ENCODE measurements at places on chromosomes 12 and 14.

DNA sequence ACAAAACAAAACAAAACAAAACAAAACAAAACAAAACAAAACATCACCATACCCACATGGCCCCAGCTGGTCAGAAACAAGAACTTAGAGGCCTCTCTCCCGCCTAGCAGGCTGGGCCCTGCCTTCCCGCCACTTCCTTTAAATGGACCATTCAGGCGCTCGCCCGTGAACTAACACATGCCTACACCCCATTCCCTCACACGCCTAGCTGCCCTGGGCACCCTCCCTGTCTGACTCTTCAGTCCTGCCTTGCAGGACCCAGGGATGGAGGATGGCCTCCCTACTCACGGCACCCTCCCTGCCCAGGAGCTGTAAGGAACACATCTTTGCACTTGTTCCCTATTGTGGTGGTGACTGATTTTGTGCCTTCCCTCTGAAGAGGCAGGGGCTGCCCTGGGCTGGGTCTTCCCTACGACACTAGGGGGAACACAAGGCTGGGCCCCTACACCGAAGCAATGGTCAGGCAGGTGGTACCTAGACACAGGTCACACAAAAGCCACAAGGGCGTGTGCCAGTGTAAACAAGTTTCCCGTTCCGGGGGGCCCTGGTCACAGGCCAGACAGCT lies 21.5 kb downstream of the P2RX2 start:
- no peak for DNase-seq

- DNase-seq, result no peak
Observed at GRCh38 chr12:12608557-12608957, 3.1 kb upstream of the CREBL2 start.

DNA sequence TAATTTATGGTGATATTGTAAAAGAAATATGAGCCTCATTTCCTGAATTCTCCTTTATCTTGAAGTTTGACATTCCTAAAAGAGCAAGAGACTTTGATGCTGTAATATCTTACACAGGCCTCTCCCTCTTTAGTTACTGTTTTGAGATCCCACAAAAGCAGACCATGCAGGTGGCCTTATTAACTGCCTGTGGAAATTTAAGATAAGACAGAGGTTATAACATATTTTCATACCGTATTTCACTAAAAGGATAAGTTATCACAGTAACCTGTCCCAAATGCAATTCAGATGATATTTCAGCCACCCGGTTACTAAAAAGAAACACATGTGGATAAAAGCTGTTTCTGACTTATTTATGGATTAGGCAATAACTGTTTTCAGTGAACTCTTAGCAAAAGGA lies 150.1 kb downstream of the NAV3 start:
- DNase-seq, result no peak

DNA sequence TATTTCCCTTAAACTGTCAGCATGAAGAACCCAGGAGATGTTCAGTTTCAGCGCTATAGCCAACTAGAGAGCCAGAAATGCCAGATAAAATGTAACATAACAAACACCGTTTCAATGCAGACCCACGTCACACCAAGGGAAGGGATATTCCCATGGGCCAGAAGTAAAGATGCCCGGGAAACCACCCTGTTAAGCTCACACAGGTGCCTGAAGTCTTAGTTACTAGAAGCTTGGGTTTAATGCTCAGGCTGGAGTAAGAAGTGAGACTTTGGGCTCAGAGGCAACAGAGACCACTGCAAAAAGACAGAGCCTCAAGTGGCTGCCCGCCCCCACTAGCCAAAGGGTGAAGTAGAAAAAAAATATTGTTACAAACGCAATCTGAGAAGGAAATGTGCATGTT lies 52.3 kb downstream of the SYNE3 start:
- DNase-seq, result no peak

- DNase-seq, result no peak
Observed at GRCh38 chr14:69996216-69996615, 117.0 kb downstream of the SMOC1 start.

DNA sequence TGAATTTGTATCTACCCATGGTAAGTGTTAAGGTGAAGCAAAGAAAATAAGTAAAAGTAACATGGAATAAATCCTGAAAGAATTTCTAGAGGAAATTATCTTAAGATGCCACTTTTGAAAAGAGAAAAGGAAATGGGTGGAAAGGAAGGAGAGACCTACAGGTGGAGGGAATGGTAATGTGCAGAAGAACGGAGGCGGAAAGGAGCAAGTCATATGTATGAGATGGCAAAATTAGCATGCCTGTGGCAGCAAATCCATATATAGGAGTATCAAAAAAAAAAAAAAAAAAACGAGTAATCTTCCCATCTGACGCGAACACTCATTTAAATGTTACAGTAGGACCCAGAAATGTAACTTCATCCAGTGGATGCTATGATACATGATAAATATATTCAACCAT lies 23.0 kb downstream of the OSBPL8 start:
- DNase-seq, result no peak

DNA sequence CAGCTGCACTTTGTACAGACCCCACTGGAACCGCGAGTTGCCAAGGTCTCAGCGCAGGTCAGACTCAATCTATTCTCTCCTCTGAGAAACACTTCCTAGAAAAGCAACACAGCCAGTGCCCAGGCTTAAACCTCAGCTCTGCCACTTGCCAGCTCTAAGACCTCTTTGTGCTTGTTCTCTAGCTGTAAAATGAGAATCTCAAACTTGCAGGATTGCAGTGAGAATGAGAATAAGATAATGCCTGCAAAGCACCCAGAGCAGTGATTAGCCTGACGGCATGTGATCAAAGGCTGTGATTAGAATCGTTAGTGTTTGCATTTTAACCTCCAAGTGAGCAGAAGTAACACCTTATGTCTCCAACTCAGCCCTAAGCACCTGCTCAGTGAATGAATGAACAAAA lies 21.3 kb downstream of the ANO2 start:
- no peak for DNase-seq

- DNase-seq, result peak; percentile 63
Observed at GRCh38 chr12:119819322-119819721, 57.8 kb downstream of the CIT start.

DNA sequence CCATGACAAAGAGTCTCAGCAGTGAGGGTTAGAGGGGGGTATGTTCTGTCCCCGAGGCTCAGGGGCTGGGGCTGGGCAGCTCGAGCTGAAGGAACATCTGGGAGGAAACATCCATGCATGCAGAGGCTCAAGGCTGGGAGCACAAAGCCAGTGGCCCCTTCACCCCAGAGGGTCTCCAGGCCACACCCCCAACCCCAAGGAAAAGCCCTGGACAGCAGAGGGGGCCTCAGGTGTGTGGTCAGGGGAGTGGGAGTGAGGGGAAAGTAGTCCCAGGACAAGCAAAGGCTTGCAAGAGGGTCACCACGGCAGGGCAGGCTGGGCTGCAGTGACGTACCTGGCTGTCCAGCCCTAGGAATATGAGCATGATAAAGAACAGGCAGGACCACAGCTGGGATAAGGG lies 17.5 kb downstream of the SLC6A12 start:
- DNase-seq, result no peak

DNA sequence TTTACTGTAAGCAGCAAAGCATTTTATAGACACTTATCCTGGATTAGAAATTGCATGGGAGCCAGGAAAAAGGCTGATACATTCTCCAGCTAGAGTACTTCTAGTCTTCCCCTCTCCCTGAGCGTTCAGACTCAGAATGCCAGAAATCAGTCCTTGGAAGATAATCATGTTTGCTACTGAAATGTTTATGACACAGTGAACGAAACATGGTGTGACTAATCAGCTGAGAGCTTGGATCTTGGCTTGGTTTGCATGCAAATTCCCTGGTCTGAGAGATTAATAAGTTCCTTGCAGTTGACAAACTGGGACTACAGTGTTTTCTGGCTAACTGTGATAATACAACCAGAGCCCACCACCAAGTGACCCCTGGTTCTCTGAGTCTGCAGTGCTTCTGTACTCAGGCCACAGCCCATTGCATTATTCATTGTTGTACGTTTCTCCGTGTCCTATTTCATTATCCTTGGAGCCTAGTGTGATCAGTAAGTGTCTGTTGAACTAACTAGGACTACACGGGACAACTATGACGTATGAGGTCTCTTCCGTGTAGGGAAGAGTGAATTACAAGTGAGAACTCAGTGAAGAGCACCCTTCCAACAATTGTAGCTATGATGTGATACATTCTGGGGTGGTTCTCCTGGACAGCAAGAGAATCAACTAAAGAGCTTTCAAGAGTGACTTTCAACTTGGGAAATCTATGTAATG lies 34.6 kb upstream of the EVL start:
- no peak for DNase-seq

GRCh38 chr14:31194661-31195060 lies 12.9 kb downstream of the HECTD1 start:
- no peak for DNase-seq

DNA sequence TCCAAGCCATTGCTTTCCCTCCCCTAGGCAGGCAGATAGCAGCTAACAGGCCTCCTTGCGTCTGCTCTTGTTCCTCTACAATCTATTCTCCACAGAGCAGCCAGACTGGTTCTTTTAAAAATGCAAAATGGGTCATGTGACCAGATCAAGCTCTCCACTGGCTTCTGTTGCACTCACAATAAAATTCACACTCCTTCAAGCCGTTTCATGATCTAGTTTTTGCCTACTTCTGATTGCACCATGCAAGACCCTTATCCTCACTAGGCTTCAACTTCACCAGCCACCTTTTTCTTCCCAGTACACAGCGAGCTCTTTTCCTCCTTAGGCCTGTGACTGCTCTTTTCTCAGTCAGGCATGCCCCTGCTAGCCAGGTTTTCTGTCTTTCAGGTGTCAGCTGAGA lies 6.1 kb upstream of the KRAS start:
- no peak for DNase-seq

DNA sequence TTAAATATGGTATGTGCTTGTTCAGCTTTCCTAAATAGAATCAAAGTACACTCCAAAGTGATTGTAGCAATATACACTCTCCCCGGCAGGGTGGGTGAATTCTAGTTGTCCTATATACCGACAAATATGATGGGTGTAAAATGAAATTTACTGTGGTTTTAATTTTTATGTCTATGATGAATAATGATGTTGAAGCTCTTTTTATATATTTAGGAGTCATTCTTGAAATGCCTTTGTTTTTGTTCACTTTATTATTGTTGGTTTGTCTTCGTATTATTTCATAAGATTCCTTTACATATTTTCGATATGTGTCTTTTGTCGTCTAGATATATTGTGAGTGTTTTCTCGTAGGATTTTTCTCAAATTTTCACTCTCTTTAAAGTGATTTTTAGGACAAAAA lies 105.7 kb downstream of the PDE3A start:
- DNase-seq, result no peak

- DNase-seq, result no peak
Observed at GRCh38 chr12:79618848-79619404, 71.8 kb downstream of the PAWR start.

DNA sequence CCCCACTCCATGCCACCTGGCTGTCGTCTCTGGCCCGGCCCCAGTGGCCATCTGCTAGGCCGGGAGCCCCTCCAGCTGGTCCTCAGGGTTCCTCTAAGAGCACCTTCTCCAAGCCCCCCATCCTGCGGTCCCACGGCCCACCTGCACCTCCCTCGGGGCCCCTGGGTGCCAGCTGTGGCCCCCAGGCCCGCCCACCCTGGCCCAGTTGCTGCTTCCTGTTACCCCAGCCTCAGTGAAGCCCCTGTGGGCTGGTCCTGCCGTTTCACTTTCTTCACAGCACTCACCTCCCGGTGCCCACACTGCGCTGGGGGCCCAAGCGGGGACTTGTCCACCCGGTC lies 27.6 kb upstream of the NUDT14 start:
- DNase-seq, result no peak

DNA sequence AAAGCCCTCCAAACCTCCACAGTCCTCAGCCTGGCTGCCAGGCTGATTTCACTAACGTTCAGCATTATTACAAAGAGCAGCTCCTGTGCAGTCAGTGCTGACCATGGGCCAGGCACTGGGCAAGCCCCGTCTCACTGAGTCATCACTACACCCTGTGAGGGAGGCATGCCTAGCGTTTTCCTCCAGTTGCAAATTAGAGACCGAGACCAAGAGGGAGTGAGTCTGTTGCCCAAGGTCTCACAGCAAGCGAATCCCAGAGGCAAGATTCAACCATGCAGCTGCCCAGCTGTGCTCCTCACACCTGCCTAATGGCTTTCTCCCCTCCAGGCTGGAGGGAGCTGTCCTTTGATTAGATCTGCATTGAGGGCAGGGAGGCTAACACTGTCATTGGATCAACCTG lies 229.3 kb upstream of the LHX5 start:
- no peak for DNase-seq

DNA sequence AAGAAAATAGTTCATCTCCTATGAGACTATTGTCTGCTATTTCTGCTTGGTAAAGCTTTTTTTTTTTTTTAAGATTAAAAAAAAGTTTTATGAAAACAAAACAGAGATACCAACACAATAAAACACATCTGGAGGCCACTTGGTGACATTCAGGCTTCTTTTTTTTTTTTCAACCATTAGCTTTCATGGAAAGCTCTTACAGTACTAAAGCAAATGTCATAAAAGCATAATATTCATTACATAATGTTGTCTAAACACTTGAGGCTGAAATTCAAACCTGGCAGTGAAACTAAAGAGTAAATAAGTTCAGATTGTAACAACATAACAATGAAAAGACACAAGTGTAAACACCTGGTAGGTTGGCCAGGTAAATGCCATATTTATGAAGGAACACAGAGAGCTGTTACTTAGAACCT lies 14.7 kb downstream of the PRICKLE1 start:
- DNase-seq, result peak; percentile 75

DNA sequence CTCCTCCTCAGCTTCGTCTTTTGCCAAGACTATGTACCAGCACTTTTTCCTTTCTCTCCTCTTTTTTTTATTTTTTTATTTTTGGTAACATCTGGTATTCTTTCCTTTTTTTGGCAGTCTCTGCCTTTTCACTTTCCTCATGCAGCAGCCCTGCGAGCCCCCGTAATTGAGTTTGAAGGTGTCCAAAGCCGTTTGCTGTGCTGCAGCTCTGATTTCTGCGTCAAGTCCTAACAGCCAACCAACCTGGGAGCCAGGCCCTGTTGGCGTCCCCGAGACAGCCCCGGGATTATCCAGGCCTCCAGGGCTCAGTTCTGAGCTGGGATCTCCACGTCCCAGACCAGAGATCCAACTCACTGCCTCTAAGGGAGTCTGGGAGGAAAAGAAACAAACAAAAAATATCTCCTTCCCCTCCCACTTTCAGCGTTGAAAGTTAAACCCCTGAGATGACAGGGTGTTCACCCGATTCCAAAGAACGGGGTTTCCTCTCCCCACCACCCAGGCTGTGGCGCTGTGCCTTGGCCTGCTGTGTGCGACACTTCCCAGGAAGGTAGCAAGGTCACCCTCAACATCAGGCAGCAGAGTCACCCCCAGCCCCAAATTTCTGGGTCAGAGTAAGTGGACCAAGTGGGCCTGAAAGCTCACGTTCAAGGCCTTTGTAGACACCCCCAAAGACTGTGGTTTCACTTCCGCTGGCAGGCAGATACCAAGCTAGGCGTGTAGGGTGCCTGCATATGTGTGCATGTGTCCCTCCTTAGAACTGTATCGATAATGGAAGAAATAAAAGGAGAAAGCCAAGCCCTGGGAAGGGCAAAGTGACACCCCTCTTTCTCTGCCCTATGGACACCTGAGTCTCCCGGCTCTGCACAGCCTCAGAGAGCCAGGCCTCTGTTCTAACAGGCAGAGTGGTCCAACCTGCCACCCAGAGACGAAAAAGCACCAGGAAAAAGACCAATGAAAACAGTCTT lies 11.1 kb downstream of the BCL11B start:
- no peak for DNase-seq
